ENCODE measurements at places on chromosomes 1 and 21.

- DNase-seq, result no peak
Measured at GRCh38 chr1:229470406-229471043, 36.6 kb upstream of the ACTA1 start.

GRCh38 chr1:172450524-172450885 is 6.6 kb upstream of the PIGC start:
- DNase-seq, result no peak

DNA sequence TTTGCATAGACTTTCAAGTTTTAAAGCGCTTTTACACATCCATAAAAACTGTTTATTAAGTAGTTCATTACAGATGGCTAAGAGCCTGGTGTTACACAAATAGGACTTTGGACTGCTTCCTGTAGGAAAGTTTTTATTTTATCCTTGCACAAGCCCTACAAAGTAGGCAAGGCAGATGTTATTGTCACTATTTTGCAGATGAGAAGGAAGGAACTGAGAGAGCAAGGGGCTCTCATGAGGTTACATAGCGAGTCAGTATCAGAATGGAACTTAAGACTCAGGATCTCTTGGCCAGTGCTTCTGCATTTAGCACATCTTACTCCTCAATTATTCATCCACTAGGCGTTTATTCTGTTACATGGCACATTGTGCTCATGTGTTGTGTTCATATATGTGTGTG is 2.6 kb upstream of the MAPKAPK2 start:
- DNase-seq, result no peak

GRCh38 chr1:220336391-220337031 is 64.3 kb upstream of the RAB3GAP2 start:
- no peak for DNase-seq

- DNase-seq, result no peak
Measured at GRCh38 chr1:4627353-4627752, 27.1 kb upstream of the AJAP1 start.

GRCh38 chr21:43712268-43712942 is 6.5 kb upstream of the PDXK start:
- no peak for DNase-seq

- no peak for DNase-seq
Measured at GRCh38 chr1:55131801-55132200, 83.4 kb downstream of the USP24 start.

DNA sequence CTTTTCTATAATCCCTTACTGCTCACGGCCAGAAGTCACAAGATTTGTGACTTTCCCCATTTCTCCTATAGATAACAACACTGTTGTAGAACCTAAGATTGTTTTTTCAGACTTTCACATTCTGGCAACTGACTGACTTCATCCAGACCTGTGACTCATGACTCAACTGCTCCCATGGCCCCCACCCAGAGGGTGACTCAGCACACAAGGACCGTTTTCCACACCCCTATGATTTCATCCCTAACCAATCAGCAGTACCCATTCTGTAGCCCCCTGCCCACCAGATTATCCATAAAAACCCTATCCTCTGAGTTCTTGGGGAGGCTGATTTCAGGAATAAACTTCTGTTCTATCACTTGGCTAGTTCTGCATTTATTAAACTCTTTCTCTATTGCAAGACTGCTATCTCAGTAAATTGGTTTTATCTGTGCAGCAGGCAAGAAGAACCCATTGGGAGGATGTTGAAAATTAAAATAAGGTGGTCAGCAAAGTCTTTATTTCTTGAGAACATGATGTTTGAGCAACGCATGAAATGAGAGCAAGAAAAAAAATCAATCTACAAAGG is 79.7 kb downstream of the NGF start:
- no peak for DNase-seq

DNA sequence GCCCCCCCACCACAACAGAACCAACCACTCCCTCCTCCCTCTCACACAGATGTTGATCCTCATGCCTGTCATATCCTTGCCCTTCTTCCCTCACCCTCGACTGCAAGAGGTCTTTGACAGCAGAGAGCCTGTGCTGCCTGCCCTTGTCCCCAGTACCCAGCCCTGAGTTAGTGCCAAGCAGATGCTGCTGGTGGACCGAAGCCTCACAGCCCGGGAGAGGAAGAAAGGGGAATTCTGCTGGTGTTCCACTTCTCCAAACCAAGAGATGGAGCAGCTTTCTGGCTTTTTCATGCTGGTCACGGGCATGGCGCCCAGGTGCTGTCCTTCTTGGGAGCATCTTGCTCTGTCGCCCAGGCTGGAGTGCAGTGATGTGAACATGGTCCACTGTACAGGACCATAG is 69.1 kb downstream of the SLC66A1 start:
- DNase-seq, result no peak

DNA sequence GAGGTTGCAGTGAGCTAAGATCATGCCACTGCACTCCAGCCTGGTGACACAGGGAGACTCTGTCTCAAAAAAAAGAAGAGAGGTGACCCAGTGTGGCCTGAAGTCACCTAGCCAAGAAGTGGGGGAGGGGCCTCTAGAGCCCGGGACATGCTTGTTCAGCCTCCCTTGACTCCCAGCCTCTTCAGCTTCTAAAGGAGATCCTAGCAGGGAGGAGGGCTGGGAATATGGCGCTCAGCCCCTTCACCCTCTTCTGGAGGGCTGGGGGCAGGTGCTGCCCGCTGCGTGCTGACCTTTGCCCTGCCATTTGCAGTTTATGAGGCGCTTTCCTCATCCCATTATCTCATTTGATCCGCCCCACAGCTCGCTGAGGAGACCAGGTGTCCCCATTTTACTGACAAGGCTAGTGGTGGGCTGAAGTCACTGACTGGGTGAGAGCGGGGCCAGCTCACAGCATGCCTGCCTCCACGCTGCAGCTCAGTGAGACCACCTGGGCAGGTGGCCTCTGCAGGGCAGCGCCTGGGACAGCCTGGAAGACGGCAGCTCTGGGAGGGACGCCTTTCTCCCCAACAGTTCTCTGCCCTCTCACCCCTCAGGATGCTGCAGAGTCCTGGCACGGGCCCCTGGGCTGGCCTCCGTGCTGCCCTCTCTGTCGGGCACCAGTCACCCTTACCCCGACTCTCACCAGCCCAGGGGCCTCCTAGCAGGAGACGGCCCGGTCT is 7.5 kb downstream of the ELF3 start:
- no peak for DNase-seq

GRCh38 chr1:97603218-97603617 is 317.6 kb downstream of the DPYD start:
- DNase-seq, result no peak
